ENCODE measurements at places on chromosomes 1 and 21.

DNA sequence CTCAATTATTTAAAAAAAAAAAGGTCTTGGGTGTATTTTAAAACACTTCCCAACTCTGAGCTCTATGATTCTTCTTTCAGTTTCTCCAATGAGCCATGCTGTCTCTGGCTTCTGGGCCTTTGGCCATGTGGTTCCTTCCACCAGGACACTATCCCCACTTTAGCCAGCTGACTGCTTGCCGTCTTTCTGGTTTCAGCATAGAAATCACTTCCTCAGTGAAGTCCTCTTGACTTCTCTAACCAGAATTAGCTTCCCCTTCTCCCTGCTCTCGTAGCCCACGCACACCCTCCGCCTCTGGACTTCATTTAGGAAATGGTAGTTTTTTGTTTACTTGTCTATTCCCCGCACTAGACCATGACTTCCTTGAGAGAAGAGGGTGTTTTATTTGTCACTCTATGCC, 1.1 kb upstream of the DIO1 start:
- no peak for DNase-seq

DNA sequence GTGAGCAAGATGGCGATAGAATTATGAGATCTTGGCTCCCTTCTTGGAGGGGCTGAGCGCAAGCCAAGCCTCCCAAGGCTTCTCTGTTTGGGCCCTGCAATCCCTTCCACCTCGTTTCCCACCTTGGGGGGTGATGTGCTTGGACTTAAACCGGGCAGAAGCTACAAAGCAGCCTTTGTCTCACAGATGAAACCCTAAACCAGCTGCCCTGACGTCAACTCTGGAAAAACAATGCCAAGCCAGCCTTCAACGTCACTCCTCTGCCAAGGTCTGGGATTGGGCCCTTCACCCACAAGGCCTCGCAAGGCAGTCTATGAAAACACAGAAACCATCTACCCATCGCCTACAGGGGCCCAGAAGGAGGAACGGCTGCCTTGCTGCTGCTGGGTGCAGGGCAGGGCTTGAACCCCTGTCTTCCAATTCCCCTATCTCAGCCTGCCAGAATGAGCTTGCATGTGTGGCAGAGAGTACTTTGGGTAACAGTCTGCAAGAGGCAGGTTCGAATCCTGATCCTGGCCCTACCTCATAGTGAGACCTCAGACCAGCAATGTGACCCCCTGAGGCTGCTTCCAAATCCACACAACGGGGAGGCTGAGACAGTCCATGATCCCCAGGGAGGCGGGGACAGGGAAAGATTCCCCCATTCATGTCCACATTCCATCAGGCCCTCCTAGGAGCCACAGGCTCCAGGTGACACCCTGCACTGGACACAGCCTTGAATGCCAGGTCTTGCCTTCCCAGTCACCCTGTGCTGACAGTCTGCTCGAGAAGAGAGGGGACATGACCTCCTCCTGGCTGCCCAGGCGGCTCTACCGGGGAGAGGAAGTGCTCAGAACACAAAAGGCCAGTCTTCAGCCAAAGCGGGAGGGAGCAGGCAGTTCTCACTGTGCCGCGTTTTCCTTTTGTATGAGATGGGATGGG, 15.0 kb downstream of the IFFO2 start:
- DNase-seq = no peak

DNA sequence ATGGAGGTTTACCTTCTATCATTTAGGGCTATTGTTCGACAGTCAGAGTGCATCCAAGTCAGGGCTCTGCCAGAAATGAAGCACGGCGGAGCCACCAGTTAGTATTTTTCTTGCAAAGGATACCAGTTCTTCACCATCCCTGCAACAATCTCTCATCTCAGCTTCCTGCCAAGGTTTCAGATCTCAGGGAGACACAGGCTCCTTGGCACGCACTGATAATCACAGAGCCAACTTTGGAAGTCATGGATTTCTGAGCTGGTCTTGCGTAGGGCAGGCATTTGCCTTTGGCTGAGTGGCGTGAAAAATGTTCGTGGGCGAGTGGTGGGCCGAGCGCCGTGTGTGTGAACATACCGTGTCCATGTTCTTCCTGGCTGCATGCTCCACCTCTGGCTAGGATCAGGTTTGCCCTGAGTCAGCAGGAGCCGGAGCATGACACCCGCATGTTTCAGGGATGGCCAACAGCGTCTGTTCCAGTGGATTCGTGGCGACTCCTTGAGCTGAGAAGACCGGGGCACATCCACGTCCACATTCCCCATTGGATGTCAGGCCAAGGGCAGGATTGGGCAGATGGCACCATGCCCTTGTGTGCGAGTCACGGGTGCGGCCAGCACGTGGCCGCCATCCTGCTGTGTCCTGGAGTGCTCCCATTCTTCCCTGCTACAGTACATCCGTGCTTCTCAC, 118.5 kb upstream of the C1orf174 start:
- no peak for DNase-seq

GRCh38 chr1:118201524-118201923, 16.5 kb upstream of the SPAG17 start:
- DNase-seq = no peak

DNA sequence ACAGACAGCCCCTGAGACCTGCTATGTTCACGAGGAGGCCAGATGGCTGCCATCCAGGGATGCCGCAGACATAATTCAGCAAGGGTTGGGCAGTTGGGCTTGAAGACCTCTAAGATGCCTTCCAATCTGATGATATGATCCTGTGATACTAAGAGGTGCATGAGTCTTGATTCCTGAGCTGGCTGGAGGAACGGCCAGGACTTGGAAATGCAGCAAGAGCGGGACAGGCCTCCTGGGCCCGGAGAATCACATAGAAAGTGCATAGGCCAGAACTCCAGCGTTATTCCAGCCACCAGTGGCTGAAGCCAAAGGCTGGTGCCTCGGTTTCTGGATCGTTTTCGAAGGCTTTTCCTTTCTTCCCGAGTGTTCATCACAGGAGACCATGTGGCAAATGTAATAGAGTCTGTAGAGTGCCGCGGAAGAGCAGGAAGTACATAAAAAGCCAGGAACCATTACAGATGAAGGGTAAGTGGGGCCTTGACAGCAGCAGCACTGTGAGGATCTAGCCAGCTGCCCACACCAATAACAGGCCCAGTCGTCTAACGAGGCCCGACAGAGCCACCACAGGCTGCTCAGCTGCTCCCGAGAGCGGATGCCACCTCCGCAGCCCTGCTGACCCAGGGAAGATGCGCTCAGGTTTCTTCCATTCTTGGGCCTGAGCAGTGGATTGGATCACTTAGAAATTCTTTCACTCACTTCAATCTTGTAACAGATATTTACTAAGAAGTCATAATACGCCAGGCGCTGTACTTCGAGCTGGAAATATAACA, 14.0 kb upstream of the LHX4 start:
- DNase-seq = no peak

- DNase-seq = no peak
These were observed 24.9 kb downstream of the NCMAP start for GRCh38 chr1:24580756-24581155.

DNA sequence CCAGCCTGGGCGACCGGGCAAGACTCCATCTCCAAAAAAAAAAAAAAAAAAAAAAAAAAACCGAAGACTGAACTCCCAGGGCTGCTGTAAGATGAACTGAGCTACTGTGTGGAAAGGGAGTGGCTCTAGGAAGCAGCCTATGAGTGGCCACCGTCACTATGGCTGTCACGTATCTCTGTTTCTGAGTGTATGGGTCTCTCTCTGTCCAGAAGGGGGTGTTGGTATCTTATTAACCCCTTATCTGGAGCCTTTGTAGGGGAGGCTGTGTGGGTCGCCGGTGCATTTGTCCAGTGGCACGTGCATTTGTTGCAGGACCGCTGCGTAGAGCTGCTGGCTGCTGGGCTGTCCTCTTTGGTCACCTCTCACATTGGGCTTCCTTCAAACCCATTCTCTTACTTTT, 326.6 kb downstream of the CAMTA1 start:
- DNase-seq = no peak

- no peak for DNase-seq
These were observed 347.8 kb downstream of the DUSP10 start for GRCh38 chr1:221394011-221394544.

DNA sequence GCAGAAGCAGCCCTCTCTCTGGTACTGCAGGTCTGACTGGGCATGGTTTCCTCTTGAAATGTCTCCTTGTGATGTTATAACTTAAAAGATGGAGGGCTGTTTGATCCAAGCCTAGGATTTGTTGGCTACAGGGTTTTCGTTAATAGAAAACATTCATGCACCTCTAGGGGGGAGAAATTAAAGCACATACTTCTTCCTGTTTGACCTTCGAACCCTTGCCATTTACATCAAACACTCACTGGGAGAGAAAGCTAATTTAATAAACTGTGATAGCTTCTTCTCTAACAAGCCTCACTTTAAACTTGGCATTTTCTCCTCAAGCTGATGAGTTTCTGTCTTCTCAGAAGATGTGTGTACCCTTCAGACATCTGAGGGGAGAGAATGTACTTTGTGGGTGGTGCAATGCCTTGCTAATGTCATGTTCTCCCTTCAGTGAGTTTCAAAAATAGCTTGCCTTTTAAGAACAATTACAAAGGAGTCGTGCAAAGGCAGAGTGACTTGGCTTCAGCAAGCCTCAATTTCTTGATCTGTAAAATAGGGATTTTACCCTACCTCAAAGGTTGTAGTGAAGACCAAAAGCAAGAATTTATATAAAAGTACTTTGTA, 20.4 kb downstream of the CACHD1 start:
- no peak for DNase-seq

- no peak for DNase-seq
These were observed 33.2 kb upstream of the KANK4 start for GRCh38 chr1:62352387-62352786.

DNA sequence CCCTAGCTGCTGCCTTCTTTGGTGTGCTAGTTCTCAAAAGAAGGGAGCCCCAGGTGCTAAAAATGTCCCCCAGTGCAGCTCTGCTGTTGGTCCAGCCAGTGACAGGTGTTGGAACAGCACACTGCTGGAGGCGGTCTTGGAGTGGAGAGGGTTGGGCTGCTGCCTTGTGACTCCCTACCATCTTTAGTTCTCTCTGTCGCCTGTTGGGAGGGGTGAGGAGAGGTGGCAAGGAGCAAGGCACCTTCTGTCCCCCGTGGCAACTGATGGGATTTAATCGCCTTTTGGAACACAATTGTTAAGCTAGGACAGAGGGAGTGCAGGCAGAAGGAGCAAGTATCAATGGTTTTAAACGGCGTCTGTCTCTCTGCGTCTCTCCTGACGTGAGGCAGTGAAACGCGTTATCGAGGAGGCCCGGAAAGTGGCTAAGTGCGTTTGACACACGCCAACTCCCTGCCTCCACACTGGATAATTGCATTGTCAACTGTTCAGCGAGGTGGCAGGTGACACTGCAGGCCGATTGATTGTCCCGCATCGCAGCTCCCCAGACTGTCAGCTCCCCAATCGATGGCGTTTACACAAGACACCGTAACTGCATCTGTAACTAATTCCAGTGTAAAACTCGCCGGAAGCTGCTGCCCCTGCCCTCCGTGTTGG, 34.0 kb downstream of the TMEM53 start:
- DNase-seq = no peak

DNA sequence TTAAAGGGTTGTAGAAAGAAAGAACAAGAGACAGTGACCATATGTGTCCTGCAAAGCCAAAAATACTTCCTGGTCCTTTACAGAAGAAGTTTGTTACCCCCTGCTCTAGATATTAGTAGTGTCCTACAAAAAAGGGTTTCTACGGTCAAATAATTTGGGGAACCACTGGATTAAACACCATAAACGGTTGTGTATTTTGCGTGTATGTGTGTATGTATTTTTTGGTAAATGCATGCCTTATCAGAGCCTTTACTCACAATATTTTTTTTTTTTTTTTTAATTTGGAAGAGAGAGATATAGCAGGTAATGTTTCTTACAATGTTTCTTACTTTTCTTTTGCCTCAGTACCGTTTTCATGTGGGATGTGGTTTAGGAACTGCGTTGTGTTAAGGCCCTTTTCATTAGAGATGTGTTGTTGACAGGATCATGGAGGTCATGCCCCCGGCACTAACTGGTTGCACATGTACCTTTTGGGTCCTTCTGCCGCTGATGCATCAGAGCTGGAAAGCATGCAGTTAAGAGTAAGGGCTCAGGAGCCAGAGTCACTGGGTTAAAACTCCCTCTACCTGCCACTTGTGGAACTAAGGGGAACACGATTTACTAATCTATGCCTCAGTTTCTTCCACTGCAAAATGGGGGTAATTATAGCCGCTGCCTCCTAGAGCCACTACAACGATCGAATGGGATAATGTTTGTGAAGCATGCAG, 234.6 kb upstream of the KAZN start:
- no peak for DNase-seq

GRCh38 chr1:91513706-91514105, 13.1 kb downstream of the CDC7 start:
- DNase-seq = no peak

- DNase-seq = no peak
These were observed 44.1 kb downstream of the LRRN2 start for GRCh38 chr1:204641455-204641854.

GRCh38 chr1:10680487-10680886, 116.0 kb downstream of the CASZ1 start:
- DNase-seq = no peak

DNA sequence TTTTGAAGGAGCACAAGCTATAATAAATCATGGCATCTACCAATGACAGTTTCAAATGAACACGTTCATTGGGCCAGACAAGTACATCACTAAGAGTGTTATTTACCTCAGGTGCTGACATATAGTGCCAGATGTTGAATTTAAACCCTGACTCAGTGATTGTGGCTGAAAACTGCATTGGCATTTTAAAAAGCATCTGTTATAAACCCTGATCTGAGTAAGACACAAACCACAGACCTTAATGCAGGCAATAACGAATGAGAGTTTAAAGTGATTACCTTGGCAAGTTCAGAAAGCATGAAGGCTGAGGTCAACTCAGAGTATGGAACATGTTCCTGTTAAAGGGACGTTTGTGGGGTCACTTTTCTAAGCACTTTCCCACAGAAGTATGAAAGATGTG, 865.1 kb upstream of the TMPRSS15 start:
- no peak for DNase-seq

DNA sequence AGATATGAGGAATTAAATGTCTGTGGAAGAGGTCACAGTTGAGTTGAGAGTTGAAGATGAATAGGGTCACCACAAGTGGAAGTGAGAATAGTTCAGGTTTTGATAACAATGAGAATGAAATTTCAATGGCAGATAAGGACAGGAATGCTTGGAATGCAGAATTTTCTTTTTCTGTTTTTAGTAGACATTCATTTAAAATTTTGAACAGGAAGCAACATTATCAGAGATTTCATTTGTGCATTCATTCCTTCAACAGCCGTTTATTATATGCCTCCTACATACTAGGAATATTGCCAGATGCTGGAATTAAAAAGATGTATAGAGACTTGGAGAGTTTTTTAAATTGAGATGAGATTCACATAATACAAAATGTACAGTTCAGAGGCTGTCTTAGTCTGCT, 126.8 kb downstream of the ITSN1 start:
- DNase-seq = no peak

GRCh38 chr1:245008761-245009160, 144.4 kb upstream of the HNRNPU start:
- DNase-seq = no peak

All from stimulated activated CD4-positive, alpha-beta T cell treated with anti-CD3 and anti-CD28 coated beads, Interleukin-12 subunit alpha, Interleukin-12 subunit beta, amount 100 ng/mL, for 24 hours (primary cell).